ENCODE measurements at places on chromosomes 3 and 15.

GRCh38 chr15:40266828-40267304 is 16.0 kb downstream of the ANKRD63 start:
- ATAC-seq: peak; percentile 85

GRCh38 chr3:31091748-31092147 is 197.3 kb upstream of the GADL1 start:
- ATAC-seq: no peak

- no peak for ATAC-seq
Measured at GRCh38 chr3:75938921-75939320, 153.6 kb upstream of the ZNF717 start.

DNA sequence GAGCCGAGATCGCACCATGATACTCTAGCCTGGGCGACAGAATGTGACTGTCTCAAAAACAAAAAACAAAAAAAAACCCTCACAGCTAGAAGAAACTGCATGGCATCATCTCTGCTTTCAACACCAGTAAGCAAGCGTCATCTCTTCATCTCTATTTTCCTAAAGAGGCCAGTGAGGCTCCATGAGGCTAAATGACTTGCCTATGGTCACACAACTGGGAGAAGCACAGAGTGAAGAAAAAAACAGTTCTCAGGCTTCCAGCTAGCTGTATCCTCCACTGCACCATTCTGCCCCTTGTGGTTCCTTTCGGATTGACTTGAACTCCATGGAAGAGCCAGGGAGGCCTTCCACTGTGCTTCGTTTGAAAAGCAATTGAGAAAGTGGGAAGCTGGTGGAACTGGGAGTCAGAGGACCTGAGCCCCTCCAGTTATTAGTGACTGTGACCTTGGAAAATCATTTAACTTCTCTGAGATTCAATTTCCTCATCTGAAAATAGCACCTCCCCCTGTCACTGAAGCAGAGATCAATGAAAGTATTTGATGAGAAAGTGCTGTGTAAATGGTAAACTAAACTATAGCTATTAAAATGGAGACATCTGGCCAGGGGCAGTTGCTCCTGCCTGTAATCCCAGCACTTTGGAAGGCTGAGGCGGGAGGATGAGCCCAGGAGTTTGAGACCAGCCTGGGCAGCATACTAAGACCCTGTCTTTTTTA is 32.1 kb upstream of the DENND4A start:
- peak; percentile 85 for ATAC-seq

- no peak for ATAC-seq
Measured at GRCh38 chr15:90710436-90711027, 6.6 kb upstream of the BLM start.

DNA sequence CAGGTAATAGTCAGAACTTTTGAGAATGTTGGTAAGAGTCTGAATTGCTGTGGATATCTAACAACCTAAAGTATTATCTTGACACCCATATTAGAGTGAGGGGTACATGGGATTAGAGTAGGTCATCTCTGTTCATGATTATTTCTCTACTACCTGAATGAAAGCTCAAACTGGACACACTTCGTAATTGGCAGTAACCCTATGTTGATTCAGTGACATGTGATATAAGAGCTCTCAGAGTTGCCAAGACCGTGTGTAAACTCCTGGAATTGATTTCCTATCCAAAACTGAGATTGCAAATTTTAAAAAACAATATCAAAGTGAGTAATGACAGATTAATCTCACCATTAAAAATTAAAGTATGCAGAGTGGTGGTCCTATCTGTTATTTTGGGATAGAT is 214.8 kb upstream of the ARHGEF26 start:
- ATAC-seq: no peak

- ATAC-seq: no peak
Measured at GRCh38 chr3:195921334-195921791, 13.0 kb upstream of the TNK2 start.

DNA sequence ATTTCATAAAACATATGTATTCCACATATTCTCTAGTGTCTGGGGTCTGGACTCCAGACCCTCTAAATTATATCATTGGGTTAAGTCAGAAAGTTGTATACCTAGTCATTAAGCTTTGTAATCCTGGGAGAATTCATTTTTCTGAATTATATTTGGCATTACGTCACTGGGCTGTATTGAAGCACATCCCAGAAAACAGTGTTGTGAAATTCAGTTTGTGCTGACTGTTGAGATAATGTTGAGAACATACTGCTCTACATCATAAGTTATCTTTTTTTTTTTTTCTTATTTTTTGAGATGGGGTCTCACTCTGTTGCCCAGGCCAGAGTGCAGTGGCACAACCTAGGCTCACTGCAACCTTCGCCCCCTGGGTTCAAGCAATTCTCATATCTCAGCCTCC is 153.1 kb upstream of the STT3B start:
- ATAC-seq: no peak

DNA sequence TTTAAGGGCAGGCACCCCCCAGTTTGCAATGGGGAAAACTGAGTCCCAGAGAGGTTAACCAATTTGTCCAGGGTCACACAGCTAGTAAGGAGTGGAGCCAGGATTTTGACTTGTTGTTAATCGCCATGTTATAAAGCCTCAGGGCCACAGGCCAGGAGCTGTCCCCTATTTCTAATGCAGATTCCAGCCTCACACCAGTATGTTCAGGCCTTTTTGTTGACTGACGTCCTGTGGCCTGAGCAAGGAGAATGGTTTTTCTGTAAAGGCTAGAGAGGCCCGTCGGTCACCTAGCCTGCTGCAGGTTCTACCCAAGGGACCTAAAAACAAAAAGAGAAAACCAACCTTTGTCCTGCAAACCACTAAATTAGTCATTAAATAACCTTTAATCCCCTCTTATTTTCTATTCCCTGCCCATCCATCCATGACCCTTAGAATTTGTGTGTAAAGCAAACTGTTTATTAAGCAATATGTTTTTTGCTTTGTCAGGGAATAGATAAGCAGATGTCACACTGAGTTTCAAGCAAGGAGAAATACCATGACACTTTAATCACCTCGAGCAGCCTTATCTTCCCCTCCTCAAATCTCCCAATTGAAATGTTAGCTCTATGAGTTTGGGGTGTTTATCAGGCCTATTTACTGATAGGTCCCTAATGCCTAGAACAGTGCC is 14.1 kb downstream of the ACOX2 start:
- ATAC-seq: no peak

GRCh38 chr3:105608623-105609022 is 241.9 kb downstream of the ALCAM start:
- no peak for ATAC-seq

DNA sequence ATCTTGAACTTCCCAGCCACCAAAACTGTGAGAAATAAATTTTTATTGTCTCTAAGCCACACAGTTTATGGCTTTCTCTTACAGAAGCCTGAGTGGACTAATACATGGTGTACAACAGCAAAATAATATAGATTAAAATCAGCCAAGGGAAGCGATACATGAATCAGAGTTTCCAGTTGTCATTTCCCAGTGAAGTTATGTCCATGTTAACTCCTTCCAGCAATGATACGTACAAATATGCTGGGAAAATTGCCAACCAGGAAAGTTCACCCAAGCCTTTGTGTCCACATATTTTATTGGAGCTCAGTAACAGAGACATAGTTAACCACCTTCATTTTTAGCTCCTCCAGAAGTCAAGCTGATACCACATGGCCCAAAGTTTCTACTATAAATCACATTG is 280.9 kb upstream of the KCNMB2 start:
- no peak for ATAC-seq

- no peak for ATAC-seq
Measured at GRCh38 chr3:171458071-171458863, 1.9 kb downstream of the TNIK start.

DNA sequence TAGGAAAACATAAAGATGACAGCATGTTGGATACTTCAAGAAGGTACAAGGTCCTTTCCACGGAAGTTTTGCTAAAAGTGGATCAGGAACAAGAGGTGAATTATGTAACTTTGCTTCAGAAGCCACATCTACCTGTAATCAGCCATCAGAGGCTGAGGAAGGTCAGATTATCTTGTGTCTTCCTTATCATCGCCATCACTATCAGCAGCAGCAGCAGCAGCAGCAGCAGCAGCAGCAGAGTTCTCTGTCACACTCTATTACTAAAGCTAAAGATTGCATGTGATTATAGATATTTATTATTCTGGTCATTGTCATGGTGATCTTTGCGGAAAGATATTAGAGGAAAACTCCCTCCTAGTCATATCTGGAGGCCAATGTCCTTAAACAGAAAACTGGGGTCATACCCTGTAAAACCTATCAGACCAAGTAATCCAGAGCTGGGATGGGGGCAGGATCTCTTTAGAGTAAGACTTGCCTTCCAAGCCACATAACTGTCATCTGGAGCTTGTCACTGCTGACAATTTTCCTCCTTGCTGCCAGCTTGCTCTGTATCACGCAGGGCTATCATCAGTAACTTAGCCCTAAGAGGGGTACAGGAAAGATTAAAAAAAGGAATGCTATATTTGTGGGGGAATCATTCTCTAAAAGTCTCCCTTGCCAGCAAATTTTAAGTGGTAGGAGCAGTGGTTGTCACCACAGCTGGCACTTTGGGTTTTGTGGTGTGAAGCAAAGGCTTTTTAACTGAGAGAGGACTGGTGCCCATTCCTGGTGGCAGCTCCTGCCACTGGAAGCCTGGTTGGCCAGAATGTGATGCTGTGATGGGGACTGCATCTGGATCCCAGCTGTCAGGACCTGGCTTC is 130.9 kb upstream of the RASGRP1 start:
- ATAC-seq: no peak

- ATAC-seq: no peak
Measured at GRCh38 chr3:10992943-10993728, 588 bp downstream of the SLC6A1 start.

DNA sequence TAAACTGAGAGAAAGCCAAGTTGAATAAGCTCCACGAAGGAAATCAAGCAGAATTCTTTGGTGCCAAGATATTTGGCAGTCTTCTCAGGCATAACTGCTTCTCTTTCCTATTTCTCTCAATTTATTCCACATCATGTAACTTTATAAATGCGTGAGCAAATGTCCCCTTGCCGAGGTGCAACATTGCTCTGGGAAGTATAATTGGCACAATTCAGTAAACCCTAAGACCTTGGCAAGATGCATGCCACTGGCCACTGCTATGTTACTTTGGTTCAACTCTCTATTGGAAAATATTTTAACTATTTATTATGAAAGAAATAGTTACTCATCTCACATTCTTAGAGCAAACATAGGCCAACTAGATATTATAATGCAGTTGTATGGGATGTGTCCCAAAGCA is 170.2 kb downstream of the SUCNR1 start:
- ATAC-seq: no peak

- peak; percentile 84 for ATAC-seq
Measured at GRCh38 chr3:52670621-52671521, 14.8 kb downstream of the PBRM1 start.

GRCh38 chr15:73822998-73823397 is 50.4 kb upstream of the TBC1D21 start:
- ATAC-seq: no peak

DNA sequence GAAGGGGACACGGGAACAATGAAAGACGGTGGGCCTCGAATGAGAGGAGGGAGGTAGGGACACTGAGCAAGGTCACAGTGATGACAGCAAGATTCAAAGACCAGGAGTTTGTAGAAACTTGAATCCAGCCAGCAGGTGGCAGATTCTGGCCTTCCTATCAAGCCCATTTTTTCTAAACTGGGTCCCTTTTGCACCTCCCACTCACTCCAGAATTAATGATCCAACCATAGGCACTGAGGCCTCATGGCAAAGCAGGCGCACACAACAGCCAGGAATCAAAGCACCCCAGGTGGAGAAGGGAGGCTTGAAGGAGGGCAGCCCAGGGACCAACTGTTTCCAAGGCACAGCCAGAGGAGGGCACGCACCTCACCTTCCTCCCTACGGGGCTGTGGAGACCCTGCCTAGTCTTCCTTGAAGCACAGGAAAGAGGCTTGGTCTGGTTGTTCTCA is 90.2 kb downstream of the ANP32A start:
- peak; percentile 18 for ATAC-seq

DNA sequence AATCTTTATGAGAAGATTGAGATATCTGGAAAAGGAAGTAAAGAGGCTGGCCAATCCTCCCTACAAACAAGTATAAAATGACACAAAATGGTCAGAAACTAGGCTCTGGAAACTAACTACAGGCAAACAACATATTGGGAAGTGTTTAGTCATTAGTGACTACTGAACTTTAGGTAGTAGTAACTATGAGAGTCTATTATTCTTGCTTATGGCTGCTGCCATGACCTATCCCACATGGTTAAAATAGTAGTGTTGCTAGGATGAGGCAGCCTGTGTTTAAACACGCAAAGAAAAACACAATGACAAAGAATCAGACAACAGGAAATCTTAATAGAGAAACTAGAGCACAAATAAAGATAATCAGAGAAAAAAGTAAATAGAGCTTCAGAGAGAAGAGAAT is 67.9 kb downstream of the RFX7 start:
- no peak for ATAC-seq

DNA sequence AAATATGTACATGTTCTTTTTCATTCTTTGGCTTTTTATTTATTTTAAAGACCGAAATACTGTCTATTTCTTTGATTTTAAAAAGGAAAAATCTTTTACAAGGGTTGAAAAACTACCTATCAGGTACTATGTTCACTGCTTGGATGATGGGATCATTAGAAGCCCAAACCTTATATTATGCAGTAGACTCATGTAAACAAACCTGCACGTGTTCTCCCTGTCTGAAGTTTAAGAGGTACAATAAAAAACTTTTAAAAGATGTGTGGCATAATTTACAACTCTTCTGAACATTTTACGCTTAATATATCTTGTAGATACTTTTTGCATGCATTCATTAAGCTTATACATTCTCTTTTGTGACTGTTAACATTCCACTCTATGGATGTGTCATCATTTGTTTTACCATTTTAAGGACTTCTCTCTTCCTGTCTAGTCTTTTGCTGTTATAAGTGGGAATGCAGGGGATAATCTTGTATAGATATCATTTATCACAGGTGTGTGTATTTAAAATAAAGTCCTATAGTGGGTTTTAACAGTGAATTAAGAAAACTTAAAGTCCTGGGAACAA is 6.2 kb downstream of the MGA start:
- no peak for ATAC-seq

DNA sequence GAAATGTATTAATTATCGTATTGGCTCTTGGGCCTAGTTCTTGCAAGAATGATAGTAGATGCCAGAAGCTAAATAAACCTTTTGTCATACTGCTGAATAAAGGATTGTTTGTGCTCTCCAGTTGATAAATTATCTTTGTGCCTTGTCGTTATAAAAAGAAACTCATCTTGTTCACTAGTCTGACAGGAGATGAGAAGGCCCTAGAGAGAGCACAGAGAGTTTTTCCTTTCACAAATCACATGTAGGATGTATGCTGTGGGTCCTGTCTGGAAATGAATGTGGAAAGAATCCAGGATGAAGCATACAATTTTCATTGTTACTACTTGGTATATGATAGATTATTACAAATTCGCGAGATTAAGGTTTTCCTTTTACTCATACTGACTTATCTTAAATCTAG is 113.0 kb downstream of the NLGN1 start:
- ATAC-seq: no peak

GRCh38 chr15:44956388-44956787 is at the start of gene TERB2:
TSS of gene TERB2 (plus strand) at chr15:44956687. CDS start at chr15:44956719, 32 bp downstream.
- no peak for ATAC-seq
